ENCODE measurements at places on chromosomes 7 and 10.

DNA sequence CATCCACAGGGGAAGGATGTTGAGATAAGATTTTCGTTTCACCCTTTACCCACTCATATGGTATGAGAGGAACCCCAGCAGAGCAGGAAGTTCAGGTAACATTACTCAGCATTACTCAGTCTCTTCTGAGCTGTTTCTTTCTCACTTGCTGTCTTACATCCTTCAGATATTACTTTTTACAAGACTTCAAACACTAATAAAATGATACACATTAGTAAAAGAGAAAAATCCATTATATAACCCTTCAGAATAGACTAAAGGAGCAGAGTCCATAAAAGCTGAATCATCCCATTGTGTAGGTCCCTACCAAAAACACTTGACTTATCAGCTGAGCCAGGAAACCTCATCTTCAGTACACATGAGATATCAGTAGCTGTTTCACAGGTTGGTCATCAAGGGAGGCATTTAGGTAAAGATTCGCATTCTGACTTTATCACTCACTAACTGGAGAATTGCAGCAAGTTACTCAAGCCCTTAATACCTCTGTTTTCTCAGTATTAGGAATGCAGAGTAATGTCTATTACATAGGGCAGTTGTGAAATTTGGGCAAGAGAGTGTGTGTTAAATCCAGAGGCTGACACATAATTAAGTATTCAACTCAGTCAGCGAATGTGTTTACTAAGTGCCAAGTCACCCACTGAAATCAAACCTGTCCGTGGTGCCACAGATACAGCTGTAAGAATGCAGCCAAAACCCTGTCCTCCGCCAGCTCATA is 44.7 kb downstream of the KLF6 start:
- DNase-seq: no peak

DNA sequence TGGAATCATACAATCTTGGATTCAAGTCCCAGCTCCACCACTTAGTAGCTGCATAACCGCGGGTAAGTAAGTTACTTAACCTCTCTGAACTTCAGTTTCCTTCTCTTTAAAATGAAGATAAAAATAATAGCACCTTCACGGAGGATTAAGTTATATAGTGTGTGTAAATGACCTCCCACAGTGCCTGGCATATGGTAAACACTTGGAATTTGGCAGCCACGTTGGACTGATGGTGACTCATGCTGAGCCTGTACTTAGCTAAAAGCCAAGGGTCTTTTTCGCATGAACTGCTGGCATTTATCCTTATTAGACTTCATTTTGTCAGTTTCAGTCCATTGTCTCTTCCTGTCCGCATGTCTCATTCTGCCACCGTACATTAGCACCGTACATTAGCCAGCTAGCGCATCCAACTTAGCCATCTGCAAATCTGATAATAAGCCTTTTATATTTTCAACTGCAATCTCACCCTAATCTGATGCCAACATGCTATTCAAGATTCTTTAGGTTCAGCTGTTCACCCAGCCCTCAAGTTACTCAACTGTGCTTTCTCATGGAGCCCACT is 11.2 kb downstream of the SLC13A4 start:
- peak; percentile 93 for DNase-seq

DNA sequence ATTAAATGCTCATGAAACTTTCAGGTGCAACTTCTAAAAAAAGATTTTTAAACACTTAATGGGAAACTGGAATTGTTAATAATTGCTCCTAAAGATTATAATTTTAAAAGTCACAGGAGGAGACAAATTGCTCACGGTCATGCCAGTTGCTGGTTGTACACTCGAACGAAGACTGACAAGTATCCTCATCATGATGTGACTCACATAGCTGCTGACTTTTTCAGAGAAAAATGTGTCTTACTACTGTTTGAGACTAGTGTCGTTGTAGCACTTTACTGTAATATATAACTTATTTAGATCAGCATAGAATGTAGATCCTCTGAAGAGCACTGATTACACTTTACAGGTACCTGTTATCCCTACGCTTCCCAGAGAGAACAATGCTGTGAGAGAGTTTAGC is 79.3 kb downstream of the ITGB8 start:
- no peak for DNase-seq

DNA sequence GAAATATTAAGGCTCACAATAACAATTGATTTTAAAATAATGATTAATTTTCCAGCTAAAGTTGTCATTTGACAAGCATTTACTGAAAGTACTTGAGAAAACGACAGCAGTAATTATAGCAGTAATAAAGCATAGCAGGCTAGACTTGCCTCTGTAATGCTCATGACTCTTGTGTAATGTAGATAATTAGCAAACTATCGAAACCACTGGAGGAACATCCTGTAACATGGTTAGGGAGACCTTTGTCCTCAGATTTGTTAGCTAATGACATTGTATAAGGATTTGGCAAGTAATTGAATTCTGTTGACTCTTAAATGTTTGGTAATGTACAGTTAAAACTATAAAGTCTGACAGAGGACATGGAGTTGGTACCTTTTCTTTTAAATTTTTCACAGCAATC is 24.8 kb downstream of the ARL4A start:
- no peak for DNase-seq

GRCh38 chr10:78394047-78394446 is 360.4 kb downstream of the RPS24 start:
- no peak for DNase-seq

- DNase-seq: no peak
Observed at GRCh38 chr7:156659961-156660360, 19.4 kb downstream of the RNF32 start.

DNA sequence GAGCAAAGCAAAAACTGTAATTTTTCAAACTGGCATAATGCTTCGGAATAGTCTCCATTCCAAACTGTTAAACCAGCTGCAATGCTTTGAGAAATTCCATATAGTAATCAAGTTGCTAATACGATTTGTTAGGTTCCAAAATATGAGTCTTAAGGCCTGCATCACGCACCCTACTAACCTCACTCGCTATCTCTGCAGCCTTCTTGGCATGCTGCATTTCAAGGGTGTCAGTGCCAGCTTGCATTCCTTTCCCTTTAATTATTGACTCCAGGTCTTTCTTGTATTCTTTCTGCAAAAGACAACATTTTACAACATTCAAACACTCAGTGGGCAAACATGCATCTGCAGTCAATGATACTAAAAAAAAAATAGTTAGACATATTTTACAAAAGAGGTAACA is 61.8 kb downstream of the NEBL start:
- DNase-seq: no peak

- peak; percentile 37 for DNase-seq
Observed at GRCh38 chr7:30430777-30431176, 47.8 kb downstream of the NOD1 start.

DNA sequence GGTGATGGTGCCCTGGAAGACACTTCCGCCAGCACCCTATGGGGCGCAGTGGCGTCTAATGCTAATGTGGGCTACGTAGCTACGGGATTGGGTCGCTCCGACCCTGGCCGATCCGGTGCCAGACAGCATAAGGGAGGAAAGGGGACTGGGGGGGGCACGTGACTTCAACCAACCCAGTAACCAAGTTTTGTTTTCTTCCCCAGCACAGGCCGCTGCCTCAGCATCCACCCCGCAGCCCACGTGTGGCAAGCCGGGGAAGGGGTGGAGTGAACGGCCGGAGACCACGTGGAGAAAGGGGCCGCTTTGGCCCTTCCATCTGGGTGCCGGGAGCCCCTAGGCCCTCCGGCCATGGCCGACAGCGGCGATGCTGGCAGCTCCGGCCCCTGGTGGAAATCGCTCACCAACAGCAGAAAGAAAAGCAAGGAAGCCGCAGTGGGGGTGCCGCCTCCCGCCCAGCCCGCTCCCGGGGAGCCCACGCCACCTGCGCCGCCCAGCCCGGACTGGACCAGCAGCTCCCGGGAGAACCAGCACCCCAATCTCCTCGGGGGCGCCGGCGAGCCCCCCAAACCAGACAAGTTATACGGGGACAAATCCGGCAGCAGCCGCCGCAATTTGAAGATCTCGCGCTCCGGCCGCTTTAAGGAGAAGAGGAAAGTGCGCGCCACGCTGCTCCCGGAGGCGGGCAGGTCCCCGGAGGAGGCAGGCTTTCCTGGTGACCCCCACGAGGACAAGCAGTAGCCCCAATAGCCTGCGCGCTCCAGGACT is 2.5 kb downstream of the PRR15 start:
- DNase-seq: no peak

DNA sequence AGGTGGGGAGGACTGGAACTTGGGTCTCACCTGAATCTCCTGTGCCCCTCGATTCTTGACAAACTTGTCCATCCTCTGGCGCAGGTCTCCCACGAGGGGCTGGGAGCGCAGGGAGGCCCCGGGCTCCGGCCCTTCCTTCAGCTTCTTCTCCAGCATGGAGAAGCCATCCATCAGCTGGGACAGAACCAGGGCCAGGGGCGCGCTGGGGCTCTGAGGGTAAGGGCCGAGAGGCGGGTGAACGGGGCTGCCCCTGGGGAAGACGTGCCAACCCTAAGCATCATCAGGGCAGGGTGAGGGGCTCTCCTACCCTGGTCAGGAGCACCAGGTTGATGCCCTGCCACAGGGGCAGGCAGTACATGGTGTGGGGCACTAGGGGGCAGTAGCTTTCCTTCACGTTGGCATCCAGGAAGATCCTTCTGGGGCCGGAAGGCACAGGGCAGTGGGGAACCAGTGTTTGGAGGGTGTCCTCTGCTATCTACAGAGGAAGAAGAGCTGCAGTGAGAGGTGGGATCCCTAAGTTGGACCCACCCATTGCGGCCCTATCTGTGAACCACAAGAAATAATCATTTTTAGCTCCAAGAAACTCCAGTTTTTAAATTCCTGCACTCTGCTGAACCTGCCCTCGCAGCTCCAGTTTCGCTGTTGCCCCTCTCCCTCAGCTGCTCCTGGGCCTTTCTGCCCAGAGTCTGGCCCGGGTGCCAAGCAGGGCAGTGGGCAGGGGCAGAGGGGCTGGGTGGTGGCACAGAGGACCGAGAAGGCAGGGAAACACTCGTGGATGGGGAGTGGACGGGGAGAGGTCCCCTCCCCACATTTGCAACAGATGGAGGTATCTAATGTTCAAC is 10.8 kb upstream of the PYROXD2 start:
- DNase-seq: no peak

GRCh38 chr7:14403587-14403986 is 414.1 kb upstream of the ETV1 start:
- no peak for DNase-seq

DNA sequence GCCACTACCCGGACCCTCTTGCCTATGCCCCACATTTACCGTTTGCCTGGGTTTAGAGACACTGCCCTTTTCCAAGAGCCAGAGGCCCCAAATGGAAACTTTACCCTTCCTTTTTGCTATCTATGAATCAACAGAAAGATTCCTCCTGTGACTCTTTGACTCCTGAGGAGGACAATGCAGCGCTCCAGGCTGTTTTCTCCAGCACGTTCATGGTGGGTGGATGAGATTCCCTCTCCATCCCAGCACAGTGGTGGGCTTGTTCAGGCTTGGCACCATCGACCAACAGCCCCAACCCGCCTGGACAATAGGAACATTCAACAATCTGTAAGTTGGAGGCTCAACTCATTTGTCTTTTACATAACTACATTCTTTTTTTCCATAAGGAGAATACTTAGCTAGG is 55.9 kb downstream of the DLD start:
- DNase-seq: no peak

GRCh38 chr10:130923596-130923995 is 387.9 kb downstream of the TCERG1L start:
- no peak for DNase-seq

DNA sequence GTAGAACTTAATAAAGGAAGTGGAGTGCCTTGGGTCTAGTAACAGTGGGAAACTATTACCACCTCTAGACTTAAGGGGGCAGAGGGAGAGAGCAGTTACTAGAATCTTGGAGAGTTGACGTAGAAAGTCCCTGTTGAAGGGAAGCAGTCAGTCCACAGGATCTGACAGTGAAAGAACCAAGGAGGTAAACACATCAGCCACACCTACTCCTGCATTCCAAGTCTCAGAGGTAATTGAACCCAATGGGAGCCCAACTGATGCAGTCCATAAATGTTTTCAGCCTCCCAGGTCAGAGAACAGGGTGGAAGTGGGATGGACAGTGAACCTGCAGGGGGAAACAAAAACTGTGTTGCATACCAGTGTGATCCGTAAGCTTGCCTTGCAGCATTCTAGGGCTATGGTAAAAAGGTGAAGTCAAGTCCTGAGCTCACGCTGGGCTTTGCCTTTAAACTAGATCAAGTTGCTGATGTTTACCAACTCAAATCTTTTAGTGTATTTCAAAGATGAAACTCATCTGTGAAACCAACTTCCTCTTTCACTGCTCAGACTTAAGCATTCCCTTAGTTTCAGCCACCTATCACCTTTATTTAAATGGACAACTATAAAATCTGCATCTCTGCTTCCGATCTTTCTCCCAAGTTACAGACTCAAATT is 57.2 kb downstream of the SLC16A12 start:
- no peak for DNase-seq

GRCh38 chr10:44982496-44982895 is 3.9 kb upstream of the DEPP1 start:
- no peak for DNase-seq

DNA sequence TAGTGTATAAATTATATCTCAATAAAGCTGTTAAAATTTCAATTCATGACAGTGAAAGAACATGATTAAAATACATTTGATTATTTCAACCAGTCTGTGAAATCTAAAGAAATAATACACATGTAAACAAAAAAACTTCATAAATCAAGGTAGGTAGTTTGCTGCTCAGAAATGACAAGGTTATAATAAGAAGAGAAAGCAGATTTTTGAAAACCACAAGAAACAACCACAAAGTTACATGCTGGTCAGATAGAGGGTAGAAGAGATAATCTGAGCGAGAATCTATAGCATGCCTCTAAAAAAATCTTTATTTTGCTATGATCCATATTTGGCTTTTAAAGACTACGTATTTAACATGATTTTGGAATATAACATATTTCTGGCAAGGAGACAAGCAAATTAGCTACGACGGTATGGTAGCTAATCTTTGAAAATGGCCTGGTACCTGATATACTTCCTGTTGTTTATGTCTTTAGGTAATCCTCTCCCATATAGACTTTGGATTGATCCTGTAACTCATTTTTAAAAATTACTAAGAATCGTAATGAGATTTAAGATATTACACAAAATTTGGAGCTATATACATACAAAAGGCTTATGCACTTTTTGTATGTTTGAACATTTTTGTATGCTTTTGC is 23.5 kb upstream of the VCL start:
- no peak for DNase-seq

- DNase-seq: no peak
Observed at GRCh38 chr7:7090460-7090859, 91.9 kb upstream of the C1GALT1 start.

GRCh38 chr7:2146676-2147472 is 85.9 kb downstream of the MAD1L1 start:
- no peak for DNase-seq

DNA sequence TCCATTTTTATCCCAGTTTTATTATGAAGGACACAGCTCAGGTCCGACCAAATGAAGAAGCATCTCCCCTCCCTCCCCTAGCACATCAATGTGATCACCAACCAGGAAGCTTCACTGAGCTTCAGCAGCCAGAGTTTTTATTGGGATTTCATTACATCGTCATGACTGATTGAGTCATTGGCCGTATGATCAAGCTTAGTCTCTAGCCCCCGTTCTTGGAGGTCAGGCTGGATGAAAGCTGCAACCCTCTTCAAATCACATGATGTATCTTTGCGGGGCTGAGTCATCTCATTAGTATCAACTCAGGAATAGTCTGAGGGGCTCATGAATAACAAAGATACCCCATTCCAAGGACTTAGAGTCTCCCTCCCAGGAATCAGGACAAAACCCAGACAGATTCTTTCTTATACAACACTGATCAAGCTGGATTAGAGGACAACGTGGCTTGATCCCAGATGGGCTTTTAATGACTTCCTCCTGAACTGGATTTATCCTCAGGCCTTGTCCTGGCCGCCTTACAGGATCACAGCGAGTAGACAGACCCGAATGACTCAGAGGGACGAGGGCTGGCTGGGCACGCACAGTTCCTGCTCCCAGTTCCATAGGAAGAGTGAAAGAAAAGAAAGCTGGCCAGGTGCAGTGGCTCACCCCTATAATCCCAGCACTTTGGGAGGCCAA is 14.5 kb downstream of the LIMK1 start:
- peak; percentile 96 for DNase-seq

All from foreskin fibroblast (primary cell).